ENCODE measurements at places on chromosomes 12 and 14. TPM values are rescaled to one million over a fixed set of nuclear protein-coding genes. Genes with fewer than 3 reads are reported as not detected.
A peak's percentile ranks its signal among the peaks of the same experiment; 100 is the strongest.

- peaks cover 20% of the 10 kb centered on the region for H3K36me3 ChIP-seq
- no peaks in the 10 kb centered on the region for H3K27me3 ChIP-seq
- no peak overlapping the region for H3K4me3 ChIP-seq
- peak; percentile 41 for DNase-seq
These were observed 22.2 kb downstream of the NR2C1 start for GRCh38 chr12:95051241-95051640.

Gene PTPRO
- total RNA-seq, result 0.12 TPM

- DNase-seq, result no peak
- no peaks in the 10 kb centered on the region for H3K36me3 ChIP-seq
- H3K27ac ChIP-seq, result no peak overlapping the region
- H3K27me3 ChIP-seq, result no peaks in the 10 kb centered on the region
- no peaks in the 10 kb centered on the region for H3K4me1 ChIP-seq
- H3K4me3 ChIP-seq, result no peak overlapping the region
These were observed 241.1 kb upstream of the DCN start for GRCh38 chr12:91423693-91424050.

- no peak overlapping the region for H3K4me3 ChIP-seq
- H3K4me1 ChIP-seq, result no peaks in the 10 kb centered on the region
- H3K27me3 ChIP-seq, result no peaks in the 10 kb centered on the region
These were observed 378.5 kb upstream of the LMO3 start for GRCh38 chr12:16984484-16984883.

DNA sequence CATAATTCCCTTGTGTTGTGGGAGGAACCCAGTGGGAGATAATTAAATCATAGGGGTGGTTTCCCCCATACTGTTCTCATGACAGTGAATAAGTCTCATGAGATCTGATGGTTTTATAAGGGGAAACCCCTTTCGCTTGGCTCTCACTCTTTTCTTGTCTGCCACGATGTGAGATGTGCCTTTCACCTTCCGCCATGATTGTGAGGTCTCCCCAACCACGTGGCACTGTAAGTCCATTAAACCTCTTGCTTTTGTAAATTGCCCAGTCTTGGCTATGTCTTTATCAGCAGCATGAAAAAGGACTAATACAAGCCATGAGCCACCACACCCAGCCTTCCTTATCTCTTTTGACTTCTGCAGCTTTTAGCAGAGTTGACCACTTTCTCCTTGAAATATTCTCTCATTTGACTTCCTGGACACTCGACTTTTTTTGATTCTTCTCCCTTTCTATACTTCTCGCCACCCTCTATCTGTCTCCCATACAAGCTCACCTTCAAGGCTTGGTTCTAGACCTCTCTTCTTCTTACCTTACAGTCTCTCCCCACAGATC is 2.3 kb downstream of the MTERF2 start:
- no peaks in the 10 kb centered on the region for H3K27me3 ChIP-seq
- H3K36me3 ChIP-seq, result no peaks in the 10 kb centered on the region
- peaks cover 6% of the 10 kb centered on the region for H3K4me1 ChIP-seq
- H3K4me3 ChIP-seq, result no peak overlapping the region
- no peak overlapping the region for H3K27ac ChIP-seq
- no peak for DNase-seq

Gene GPD1
- total RNA-seq, result 0.59 TPM

GRCh38 chr12:85923767-85924331 is 49.8 kb downstream of the NTS start:
- H3K36me3 ChIP-seq, result no peaks in the 10 kb centered on the region
- H3K27me3 ChIP-seq, result no peaks in the 10 kb centered on the region
- no peaks in the 10 kb centered on the region for H3K4me1 ChIP-seq
- no peak overlapping the region for H3K4me3 ChIP-seq
- H3K27ac ChIP-seq, result no peak overlapping the region

Gene RILPL1
- total RNA-seq, result 23.0 TPM

DNA sequence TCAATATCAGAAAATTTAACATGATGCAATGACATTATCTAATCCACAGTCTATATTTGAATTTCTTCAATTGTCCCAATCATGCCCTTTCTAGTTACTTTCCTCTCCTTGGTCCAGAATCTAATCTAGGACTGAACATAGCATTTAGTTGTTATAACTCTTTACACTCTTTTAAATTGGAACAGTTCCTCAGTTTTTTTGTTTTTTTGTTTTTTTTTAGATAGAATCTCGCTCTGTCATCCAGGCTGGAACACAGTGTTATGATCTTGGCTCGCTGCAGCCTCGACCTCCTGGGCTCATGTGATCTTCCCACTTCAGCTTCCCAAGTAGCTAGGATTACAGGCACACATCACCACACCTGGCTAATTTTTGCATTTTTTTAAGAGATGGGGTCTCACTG is 63.1 kb downstream of the RERG start:
- H3K4me3 ChIP-seq, result no peak overlapping the region
- DNase-seq, result no peak
- no peak overlapping the region for H3K27ac ChIP-seq
- no peaks in the 10 kb centered on the region for H3K27me3 ChIP-seq

Data from astrocyte (in vitro differentiated cells and primary cell).